ENCODE measurements at places on chromosomes 7 and 10.

DNA sequence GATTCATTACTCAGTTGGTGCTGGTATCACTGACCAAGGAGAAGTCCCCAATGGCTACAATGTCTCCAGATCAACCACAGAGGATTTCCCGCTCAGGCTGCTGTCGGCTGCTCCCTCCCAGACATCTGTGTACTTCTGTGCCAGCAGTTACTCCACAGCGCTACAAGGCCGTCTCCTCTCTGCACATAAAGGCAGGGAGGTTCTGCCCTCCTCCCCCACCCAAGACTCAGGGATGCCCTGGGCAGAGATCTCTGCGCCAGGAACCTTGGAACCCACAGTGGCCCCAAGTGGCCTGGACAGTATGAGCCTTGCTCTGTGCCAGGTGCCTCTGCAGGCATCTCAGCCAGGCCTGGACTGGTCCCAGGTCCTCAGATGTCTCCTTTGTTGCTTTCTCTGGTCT lies 193.4 kb upstream of the PRSS58 start:
- no peak for DNase-seq

GRCh38 chr7:95045236-95045923 lies 138.0 kb downstream of the PPP1R9A start:
- no peak for DNase-seq

GRCh38 chr10:107423903-107424302 lies 259.4 kb upstream of the SORCS1 start:
- DNase-seq, result no peak

GRCh38 chr10:71346731-71347130 lies 27.7 kb downstream of the SLC29A3 start:
- DNase-seq, result no peak

GRCh38 chr10:113524539-113525490 lies 28.0 kb upstream of the HABP2 start:
- no peak for DNase-seq

DNA sequence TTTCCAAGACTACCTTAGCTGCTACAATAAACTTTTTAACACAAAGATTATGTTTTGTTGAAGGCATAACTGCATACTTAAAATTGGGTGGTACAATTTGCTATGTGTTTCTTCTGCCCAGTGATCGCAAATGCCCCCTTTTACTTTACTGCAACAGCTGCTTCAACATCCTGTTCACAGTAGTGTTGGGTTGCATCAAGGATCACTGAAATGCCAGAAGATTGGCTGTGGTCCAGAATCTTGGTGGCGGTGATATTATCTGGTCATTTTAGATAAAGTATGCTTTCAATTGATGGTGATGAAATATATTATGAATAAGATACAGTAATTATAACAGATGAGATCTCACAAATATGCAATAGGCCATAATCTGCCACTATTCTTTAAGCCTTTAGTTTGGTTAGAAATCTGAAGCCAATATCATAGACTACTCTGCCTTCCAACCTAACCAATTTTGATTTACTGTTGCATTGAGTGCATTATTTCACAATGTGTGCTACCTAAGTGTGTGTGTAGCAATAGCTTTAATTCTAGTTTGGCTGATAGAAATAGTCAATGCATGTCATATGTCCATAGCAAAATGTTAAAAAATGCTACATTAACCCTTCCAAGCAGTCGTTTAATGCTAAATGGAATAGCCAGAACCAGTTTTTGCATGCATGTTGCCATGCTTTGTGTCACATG lies 29.8 kb upstream of the ING3 start:
- no peak for DNase-seq

- no peak for DNase-seq
These were observed 73.6 kb downstream of the PODXL start for GRCh38 chr7:131482800-131483199.

GRCh38 chr7:107596881-107597581 lies 17.0 kb downstream of the BCAP29 start:
- no peak for DNase-seq

DNA sequence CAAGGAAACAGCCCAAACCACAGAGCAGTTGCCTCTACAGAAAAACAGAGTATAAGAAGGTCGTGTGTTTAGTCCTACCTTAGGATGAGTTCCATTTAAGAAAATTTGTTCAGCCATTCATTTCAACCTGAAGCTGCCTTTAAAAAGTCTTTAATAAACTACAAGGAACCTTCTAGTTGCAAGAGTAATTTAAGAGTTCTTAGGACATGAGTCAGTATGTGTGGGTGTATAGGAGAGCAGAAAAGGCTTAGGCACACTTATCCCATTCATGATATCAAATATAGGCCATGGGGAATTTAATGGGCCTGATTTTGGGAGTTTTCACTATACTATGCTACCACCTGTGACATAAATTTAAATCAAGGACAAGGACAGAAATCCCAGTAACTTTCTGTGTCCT lies 496.8 kb downstream of the TFEC start:
- DNase-seq, result no peak

All from activated CD4-positive, alpha-beta T cell treated with anti-CD3 and anti-CD28 coated beads for 4 hours (primary cell).